ENCODE measurements at places on chromosomes 2 and 18.

- no peak for DNase-seq
Observed at GRCh38 chr2:157386247-157386646, 57.6 kb downstream of the CYTIP start.

DNA sequence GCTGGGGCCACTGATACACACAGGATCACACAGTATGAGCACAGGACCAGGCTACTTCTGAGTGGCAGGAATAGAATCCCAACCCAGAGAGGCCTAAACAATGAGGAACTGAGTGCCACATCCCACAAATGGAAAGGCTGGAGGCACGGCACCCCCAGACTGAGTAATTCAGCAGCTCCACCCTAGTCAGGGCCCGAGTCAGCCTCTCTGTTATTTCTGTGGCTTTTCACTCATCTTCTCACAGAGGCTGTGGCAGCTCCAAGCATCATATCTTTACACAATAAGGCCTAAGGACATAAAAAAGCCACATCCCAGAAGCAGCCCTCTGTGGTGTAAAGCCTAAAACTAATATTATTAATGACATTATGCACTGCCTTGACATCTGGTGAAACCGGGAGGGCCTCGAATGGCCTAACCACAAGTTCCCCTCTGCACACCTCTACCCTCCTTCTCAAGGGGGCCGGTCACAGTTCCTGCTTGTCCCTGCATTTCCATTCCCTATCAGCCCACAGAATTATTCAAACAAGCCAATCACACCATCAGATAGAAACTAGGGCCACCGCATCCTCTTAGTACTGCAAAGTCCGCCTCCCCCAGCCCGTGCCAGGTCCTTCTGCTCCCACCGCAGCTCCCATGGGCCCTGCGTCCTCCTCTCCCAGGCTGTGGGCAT, 12.5 kb upstream of the MAL start:
- DNase-seq: no peak

DNA sequence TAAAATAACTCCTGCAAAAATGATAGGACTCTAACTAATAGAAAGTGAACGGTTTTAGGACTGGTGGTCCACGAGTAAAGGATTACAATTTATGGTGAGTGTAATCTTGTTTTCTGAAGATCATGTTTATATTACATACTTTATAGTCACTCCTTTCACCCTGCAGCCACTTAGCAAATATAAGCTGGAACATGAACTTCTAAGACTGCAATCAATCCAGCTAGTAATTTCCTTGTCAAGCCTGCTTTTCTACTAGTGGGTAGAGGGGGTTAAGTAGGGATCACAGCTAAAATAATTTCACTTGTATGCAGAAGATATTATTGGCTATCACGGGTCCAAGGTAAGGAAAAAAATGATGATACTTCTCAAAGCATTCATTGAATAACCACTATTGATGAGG, 125.5 kb upstream of the NETO1 start:
- DNase-seq: no peak

DNA sequence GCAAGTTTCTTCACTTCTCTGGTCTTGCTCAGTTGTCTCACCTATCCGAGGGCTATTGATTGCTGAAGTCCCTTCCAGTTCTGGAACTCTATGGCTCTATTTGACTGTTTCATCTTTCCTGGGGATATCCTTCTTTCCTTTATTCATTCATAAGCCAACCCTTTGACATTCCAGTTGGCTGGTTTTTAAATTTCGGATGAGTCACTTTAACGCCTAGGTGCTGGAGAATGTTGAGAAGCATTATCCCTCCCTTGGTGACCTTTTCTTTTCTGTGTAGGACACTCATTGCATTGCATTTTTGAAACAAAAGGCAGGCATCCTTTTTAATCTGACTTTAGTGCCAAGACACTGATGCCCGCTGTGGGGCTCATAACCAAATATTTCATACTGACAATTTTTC, 307.1 kb downstream of the TSN start:
- DNase-seq: no peak

DNA sequence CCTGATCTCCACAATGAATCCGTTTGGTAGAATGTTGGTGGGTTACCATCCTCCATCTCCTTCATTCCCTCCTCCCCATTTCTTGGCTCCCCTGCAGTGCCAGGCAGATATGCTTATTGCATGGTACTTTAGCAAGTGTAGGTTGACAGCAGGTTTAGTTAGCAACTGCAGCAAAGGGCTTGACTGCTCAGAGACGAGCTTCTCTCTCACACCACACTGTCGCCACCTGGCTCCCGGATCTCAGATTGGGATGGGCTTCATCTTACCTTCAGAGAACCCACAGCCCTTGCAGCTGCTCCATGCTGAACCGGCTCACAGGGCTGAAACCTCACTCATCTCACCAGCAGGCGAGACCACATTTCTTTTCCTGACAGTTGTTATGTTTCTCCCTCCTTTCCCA, 88.8 kb downstream of the VWA3B start:
- no peak for DNase-seq

GRCh38 chr2:48105848-48106247, 199.6 kb upstream of the FBXO11 start:
- no peak for DNase-seq

DNA sequence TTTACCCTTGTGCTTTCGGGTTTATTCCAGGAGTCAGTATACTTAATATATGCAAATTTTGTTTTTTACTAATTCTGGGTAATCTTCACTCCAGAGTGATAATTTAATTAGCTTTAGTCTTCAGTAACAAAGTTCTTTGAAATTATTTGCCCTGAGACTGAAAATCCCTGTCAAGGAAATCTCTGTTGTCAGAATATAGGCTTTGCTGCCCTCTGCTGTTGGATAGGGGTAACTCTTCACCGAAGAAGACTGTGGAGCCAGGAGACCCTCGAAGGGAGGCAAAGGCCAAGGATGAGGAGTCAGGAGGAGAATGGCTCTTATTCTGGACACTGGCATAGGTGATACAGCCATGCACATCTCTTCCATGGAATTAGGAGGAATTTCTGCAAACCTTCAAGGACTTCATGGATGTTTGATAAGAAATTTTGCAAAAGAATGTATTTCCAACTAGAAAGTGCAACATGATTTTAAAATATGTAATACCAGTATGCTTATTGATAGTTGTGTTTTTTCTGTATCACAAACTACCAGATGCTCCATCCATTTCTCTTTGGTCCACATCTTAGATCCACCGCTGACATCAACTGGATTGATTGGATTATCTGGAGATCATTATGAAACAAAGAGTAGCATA, 182.3 kb downstream of the RDH14 start:
- peak; percentile 19 for DNase-seq

DNA sequence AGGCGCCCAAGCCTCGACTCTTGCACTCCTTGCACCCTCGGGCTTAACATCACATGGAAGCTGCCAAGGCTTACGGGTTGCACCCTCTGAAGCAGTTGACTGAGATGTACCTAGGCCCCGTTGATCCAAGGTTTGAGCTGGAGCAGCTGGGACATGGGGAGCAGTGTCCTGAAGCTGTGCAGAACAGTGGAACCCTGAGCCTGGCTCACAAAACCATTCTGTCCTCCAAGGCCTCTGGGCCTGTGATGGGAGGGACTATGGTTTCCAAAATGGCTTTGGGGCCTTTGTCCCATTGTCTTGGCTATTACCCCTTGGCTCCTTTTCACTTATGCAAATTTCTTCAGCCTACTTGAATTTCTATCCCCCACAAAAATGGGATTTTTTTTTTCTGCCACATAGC, 454.0 kb downstream of the PIK3C3 start:
- no peak for DNase-seq

DNA sequence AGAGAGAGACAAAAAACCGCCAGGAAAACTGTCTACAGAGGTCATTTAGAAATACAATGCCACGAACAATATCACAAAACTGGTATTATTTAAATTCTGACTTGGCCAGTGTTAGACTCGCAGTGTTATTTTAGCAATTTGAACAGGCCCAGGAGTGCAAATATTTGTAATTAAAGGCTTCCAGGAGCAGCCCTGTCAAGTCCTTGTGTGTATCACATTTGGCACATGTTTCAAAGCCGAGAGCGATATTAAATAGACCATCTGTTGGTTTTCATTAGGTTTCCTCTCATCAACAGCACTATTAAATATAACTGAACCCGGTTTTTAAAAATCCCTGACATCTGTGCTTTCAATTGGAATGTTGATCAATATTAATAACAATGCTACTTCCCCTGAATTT, 656.9 kb downstream of the TSN start:
- no peak for DNase-seq

DNA sequence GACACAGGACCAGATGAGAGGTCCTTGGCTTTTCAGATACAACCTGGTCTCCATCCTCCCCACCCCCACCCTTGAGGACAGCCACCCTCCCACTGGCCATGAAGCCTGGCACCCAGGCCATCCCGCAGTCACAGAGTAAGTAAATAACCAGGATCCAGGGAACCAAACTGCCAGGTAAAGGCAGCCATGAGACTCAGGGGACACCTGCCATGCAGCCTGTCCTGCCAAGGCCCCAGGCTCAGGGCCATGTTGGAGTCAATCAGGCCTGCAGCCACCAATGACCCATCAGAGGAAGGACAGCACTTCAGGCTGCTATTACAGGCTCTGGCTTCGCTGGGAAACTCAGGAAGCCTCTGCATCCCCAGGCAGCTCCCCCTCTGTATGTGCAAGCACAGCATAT, 15.6 kb downstream of the SPATA3 start:
- no peak for DNase-seq
